GM23338 (cell line): ENCODE measurements at places on chromosomes 2 and 18. TPM values are rescaled to one million over a fixed set of nuclear protein-coding genes. Genes with fewer than 3 reads are reported as not detected.

Gene CNTNAP5
- 0.08 and 0.49 TPM in 2 replicates for total RNA-seq

Gene PRPF40A
- 158 and 261 TPM in 2 replicates for total RNA-seq

Gene ACP1
- total RNA-seq = 189 and 213 TPM in 2 replicates

Gene COLEC11
- 0.43 and 1.3 TPM in 2 replicates for total RNA-seq

Gene ZBTB7C
- 0.14 and 0.47 TPM in 2 replicates for total RNA-seq

Gene CABYR
- 34.6 and 48.4 TPM in 2 replicates for total RNA-seq

Gene TUBB8B
- total RNA-seq = 1.0 and 3.6 TPM in 2 replicates

Gene CXCR1
- total RNA-seq = not detected in 2 replicates

Gene KCNK3
- 0.19 TPM in 1 of 2 replicates, not detected in the other for total RNA-seq

Gene ITPRIPL1
- total RNA-seq = 9.3 and 14.0 TPM in 2 replicates

Gene KIF5C
- total RNA-seq = 46.5 and 49.1 TPM in 2 replicates

Gene STEAP3
- 18.2 and 27.3 TPM in 2 replicates for total RNA-seq

Gene C1QL2
- 0.69 and 1.2 TPM in 2 replicates for total RNA-seq

Gene TCF23
- total RNA-seq = 0.07 TPM in 1 of 2 replicates, not detected in the other

GRCh38 chr18:3671176-3671575, 221.2 kb downstream of the TGIF1 start:
- DNase-seq = no peak

GRCh38 chr18:64208516-64208915, 59.6 kb upstream of the LINC00305 start:
- DNase-seq = no peak

DNA sequence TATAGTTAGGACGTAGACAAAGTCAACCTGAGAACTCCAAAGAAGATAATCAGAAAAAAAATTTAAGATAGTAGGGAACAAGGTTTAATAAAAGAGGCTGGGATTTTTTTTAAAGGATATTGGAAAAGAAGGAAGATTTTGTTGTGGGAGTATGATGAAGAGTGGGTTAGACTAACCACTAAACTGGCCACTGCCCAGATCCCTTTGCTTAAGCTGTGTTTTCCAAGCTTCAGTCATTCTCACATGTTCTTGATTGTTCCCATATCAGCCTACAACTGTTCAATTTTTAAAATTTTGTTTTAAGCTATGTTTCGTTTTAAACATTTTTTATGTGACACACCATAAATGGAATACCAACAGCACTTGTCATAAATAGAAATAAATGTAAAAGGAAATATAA, 284.5 kb upstream of the MMADHC start:
- DNase-seq = no peak

DNA sequence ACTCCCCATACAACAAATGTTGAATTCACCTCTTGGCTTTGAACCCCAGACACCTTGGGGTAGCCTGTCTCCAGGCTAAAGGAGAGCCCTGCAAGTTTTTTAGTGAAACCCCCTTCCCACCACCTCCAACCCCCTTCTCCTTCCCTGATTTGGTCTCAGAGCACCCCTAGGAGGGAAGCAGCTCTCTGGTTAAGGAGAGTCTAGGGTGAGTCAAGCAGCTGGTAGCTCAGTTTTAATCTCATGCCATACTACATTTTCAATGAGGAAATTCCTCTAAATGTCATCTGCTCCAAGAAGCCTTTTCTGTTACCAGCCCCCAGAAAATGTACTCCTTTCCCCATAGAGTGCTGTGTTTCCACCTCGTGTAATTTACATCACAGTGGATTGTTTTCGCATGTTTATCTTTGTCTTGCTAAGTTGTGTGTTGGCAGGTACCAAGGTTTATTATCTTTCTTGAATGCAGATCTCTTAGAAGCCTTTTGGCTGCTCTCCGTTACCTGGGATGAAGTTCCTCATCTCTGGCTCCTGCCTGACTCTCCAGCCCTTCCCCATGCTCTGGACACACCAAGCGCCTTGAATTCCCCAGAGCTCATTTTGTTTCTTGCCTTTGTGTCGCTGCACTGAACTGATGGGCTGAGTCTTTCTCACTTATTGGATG, 82.2 kb downstream of the ASAP2 start:
- peak; percentile 67 for DNase-seq

DNA sequence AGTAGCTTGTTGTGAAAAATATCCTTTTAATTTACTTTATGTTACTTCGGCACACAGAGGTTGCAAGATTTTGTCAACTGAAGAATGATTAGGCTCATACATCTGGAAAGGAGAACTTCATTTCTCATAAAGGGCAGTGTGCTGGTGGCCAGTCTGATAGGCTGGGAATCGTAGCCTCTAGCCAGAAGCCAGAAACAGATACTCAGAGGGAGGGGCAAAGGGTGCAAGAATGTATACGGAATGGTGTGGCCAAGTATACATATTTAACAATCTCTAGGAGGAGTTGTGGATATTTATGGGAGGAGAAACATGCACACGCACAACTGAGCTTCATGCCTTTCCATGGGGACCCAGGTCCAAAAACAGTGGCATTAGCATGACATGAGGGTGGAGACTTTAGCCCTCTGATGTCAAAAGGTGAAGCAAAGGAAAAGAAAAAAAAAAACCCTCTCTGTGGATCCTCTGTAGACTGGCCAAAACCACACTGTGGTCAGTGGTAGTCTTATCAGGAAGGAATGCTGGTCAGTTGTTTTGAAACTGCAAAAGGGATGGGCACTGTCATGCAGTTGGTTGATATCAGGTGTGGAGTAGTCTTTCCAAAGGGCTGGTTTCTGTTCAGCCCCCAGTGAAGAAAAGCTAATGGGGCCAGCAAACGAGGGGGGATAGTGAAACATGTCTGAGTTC, 34.9 kb upstream of the APCDD1 start:
- DNase-seq = no peak

- DNase-seq = peak; percentile 57
These were observed 44.2 kb upstream of the DSC1 start for GRCh38 chr18:31206787-31207381.

- DNase-seq = peak; percentile 40
These were observed 972 bp upstream of the MPP4 start for GRCh38 chr2:201699416-201699815.

DNA sequence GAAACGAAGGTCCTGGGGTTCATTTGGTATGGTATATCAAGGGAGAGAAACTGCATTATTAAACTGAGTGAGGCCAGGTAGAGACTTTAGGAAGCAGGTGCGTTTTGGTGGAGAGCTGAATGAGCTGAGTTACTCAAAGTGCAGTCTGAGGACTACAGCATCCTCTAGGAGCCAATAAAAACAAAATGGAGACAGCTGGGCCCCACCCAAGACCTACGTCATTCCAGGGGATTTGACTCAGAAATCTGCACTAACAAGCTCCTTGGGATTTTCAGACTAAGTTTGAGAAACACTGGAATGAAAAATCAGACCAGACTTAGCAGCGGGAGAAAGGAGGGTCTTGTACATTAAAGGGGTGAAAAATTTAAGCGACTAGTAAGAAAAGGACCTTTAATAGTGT, 131.5 kb downstream of the UXS1 start:
- DNase-seq = no peak

- no peak for DNase-seq
These were observed 368.7 kb upstream of the ID2 start for GRCh38 chr2:8312861-8313830.

DNA sequence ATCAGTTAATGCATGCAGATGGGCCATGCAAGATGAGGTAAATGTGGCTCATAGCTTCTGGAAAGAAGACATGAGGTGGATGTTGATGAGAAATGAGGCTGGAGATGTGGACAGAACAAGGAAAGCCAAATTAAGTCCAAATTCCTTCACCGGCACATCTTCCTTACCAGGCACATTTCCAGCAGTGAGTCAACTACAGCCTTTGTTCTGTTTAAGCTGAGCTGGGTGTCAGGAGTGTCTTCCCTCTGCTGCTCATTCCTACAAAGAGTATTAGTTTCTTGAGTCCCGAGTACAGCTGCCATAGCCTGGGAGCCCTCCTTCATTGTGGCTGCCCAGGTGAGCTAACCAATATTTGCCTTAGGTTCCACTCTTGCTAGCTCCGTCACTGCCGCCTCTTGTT, 945.0 kb downstream of the SLC4A3 start:
- DNase-seq = no peak

GRCh38 chr2:238906254-238906935, 58.5 kb downstream of the TWIST2 start:
- no peak for DNase-seq

DNA sequence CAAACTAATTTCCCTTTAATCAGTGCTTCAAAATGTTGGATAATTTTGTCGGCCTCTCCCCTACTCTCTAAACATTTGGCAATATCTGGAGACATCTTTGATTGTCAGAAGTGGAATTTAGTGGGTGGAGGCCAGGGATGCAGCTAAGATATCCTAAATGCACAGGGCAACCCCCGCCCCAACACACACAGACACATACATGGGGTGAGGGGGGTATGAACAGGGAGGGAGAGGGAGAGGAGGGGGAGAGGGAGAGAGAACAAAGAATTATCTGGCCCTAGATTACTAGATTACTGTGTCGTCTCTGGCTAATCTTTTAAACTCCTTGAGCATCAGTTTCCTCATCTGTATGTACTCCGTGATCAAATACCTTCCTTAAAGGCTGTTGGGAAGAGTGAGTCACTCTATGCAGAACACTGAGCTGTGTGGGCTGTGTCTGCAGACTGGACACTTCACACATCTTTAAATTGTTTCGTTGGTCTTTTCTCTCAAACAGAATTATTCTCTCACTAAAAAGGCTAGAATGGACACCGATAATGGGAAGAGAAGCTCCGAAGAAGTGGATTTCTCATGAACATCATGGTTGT, 2.9 kb downstream of the RNF149 start:
- no peak for DNase-seq

- no peak for DNase-seq
These were observed 160.1 kb upstream of the RASGRP3 start for GRCh38 chr2:33316328-33316727.

DNA sequence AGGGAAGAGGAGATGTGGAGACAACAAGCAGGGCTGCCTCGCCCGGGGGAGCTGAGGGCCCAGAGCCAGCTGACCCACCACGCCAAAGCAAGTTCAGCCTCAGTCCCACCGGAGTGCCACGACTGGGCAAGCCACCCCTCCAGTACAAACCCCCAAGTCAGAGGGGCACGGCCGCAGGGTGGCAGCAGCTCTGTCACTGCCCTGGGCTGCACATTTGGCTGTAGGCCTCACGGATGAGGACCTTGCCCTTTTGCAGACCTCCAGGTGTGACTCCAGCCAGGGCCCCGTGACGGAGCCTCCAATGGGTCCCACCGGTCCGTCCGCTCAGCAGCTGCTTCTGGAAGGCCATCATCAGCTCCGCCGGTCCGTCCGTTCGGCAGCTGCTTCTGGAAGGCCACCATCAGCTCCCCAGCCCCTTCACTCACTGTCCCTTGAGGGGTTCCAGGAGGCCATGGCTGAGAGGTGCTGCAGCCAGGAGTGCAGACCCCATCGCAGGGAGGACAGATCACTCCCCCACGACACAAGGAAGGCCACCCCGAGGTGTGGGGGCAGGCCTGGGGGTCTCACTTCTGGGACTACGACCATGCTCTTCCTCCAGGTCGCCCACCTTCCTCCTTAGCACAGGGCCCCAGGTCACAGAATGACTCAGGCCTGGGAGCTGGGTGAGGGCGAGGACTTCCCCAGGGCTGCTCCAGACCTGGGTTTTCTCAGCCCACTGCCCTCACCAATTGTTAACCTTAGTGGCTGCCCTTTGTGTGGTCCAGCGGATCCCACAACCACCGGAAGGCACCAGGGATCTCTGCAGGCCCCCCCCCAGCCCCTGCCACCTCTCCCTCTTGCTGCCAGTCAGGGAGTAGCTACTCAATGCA, 24.6 kb upstream of the STK25 start:
- DNase-seq = no peak

GRCh38 chr2:170883683-170884082, 45.4 kb upstream of the GORASP2 start:
- DNase-seq = no peak

DNA sequence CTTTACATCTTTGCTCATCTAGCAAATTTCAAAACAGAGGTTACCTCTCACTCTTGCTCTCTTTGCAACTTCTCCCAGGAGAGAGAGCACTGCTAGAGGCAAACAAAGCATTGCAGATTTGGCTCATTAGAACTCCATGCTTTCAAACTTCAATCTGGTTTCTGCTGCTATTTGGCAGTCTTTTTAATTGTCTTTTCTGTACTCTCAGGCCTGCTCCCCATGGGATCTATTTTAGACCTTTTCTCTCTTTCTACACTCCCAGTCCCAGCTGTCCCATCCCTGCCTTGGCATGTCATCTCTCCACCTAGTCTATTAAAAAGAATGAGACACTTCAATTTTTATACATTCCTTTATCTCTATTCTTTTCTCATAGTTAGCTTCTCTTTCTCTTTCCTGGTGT, 15.2 kb downstream of the KCNJ3 start:
- DNase-seq = peak; percentile 4

GRCh38 chr2:47606172-47606571, 176.8 kb upstream of the MSH6 start:
- DNase-seq = no peak

- DNase-seq = peak; percentile 44
These were observed 24.6 kb downstream of the PTRHD1 start for GRCh38 chr2:24768601-24769000.
